ENCODE measurements at places on chromosomes 13 and 19.

- DNase-seq = no peak
Observed at GRCh38 chr19:7013678-7014077, 7.6 kb downstream of the MBD3L2B start.

- DNase-seq = peak; percentile 62
Observed at GRCh38 chr19:12064590-12065538, at the start of gene ZNF844. Gene ZNF844 (plus strand): TSS chr19:12064731. CDS start chr19:12064874, 143 bp downstream.

GRCh38 chr19:34363094-34363493, 1.9 kb upstream of the GPI start:
- no peak for DNase-seq

GRCh38 chr13:50124536-50125303, 109.5 kb downstream of the KCNRG start:
- DNase-seq = no peak

DNA sequence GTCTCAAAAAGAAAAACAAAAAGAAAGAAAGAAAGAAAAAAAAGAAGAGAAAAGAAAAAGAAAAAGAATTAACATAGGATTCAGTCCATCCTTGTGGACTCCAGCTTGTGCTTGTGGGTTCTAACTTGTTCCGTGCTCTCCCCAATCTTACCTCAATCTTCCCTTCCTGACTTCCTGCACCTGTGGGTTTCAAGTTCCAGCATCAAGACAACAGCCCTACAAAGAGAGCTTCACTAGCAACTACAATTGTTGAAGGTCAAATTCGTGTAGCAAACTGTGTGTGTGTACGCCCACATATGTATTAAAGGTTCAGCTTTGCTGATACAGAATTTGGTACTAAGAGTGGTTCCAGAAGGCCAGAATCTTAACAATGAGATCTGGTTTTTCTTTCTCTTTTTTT, 25.3 kb downstream of the FXYD5 start:
- DNase-seq = no peak

GRCh38 chr13:39822437-39822836, 167.0 kb downstream of the COG6 start:
- DNase-seq = no peak

DNA sequence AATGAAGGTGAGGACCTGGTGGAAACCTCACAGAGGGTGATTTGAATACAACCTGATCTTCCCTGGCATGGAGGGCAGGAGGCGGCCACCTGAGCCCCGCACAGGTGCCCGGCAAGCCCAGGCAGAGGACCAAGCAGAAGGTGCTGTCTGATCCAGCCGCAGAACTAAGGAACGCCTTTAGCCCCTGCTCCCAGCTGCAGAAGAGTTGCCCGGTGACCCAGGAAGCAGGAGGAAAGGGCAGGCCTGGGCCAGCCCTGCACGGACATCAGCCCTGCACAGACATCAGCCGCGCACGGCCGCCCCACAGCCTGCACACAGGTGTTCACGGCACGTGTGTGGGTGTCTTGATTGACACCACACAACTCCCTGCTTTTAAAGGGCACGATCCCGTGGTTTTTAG, 43.1 kb downstream of the RASA3 start:
- DNase-seq = no peak

DNA sequence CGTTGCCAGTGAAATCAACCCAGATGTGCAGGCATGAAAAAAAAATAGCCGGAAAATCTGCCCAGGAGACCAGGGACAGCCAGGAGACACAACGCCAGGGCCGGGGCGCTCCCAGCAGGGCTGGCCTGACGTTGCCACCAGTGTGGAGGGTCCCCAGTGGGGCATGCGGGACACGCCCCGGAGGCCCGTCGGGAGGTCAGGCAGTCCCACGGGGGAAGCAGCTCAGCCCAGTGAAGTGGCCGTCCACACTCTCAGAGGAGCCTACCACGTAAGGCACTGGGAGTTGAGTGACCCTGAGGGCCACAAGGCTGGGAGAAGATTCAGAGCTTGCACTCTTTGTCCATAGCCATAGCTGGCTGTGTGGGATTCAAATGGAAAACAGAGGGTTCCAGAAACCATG, 53.2 kb upstream of the GAS6 start:
- no peak for DNase-seq

DNA sequence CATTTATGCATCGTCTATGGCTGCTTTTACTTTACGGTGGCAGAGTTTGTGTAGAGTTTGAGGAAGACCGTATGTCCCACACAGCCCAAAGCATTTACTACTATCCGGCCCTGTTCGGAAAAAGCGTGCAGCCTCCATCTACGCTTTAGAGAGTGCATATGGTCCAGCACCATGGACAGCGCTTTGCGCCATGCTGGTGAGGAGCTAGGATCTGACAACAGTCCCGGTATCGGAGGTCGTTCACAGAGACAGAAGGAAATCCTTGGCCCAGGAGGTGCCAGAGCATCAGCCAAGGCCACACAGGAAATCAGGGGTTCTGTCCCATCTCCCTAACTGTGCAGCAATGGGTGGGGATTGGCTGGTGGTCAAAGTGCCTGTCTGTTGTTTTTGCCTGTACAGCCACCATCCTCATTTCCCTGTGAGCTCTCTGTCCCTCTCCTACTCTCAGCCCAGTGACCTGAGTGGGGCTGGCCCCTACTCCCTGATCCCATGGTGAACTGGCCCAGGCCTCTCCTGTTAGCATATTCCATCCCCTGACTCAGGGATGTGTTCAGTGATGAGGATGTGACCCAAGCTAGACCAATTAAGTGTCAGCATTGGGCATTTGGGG, 16.2 kb upstream of the PRODH2 start:
- DNase-seq = no peak

DNA sequence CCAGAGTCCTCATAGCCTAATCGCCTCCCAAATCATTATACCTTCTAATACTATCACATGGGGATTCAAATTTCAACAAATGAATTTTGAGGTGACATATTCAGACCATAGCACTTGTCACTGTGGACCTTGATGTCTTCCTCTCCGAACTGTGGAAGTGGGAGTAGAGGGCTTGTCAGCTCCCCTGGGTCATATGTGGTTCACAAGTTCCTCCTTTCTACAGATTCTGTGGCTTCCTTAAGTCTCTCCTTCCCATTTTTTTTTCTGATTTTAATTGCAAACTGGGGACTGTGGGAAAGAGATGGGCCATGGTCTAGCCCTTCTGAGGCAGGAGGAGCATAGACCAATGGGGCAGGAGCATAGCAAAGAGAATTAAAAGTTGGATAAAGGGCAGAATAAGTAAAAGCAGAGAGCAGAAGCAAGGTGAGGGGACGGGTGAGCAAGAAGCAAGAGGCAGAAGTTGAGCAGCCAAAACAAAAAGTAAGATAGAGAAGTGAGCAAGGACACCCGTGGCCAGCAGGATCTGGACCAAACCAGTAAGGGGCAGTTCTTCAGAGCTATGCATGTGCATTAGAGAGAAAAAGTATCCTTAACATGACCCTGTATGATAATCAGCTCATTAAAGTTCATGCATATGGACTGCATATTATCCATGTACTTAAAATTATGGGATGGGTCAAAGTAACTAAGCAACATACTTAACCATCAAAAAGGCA, 2.6 kb upstream of the SIGLEC7 start:
- DNase-seq = no peak

DNA sequence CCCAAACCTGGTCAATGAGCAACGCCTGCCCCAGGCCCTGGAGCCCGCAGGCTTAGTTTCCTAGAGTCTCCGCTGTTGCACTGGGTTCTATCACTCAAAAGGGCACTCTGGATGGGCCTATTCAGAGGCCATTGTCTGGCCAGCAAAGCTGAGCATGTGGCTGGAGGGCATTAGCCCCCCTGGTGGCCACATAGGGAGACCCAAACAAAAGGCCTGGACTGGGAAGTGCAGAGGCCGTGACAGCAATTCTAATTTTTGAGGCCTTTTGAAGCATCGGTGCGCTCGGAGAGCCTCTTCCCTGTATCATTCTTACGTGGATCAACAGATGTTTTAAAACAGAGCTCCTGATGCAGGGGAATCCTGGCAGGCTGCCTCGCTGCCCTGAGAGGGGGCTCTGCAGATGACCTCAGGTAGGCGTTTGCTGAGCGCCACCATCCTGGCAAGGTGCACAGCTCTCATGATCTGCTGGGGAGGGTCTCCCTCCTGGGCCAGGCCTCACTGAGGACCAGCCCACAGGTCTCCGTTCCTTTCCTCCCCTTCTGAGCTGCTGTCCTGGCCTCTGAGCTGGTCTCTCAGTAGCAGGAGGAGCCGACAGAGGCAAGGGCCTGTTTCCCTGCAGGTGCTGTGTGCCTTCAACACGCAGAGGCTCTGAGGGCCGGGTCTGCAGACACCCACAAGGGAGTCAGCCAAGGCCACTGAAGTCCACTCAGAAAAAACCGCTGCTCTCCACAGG, 190.5 kb downstream of the URI1 start:
- no peak for DNase-seq

DNA sequence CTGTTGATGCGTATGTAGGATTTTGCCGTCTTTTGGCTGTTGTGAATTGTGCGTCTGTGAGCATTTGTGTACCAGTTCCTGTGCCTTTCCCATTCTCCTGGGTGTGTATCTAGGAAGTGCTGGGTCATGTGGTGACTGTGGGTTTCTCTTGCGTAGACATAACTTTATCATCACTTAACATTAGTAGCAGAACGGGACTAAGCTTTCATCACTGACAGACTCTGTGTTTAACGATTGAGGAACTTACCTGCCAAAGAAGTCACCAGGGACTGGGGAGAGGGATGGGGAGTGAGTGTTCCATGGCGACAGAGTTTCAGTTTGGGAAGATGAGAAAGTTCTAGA, 15.0 kb downstream of the FZR1 start:
- DNase-seq = no peak

GRCh38 chr19:40605216-40605971, 4.2 kb downstream of the LTBP4 start:
- peak; percentile 79 for DNase-seq

DNA sequence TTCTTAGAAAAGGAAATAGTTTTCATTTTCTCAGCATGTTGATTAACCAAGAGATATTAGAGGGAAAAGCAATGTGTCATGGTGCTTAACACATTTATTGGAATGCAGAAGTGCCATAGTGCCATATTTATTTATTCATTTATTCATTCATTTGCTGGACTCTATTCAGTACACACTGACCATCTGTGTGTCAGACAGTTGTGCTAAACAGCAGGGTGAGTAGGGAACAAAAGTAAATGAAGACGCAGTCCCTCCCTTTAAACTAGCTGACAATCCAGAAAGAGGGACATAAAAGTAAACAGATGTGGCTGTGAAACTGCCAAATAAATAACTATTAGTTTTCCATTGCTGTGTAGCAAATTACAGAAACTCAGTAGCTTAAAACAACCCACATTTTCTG, 323.7 kb downstream of the MTUS2 start:
- no peak for DNase-seq

DNA sequence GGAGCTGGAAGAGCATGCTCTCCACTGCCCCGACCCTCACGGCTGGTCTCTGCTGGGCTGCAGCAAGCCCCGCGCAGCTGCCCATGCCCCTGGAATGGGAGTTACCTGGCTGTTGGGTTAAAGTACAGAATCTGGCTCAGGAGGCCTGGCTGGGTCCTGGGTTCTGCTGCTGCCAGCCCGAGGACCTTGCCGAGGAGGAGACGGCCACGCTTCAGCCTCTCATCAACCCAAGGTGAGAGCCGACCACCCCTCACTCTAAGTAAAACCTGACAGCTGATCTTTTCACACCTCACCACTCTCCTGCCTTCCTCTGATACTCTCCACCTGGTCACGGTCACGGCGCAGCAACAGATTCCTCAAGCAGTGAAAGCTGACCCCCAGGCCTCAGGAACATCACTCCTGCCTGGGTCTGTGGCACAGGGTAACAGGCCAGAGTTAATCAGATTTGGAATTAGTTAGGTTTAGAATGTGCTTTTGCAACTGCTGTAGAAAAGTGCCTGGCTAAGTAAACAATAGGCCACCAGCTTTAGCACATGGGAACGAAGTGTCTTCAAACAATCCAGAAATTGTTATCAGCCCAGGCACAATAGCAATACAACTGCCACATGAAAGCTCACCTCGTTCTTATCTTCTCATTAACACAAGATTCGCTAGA, 20.5 kb downstream of the RAB20 start:
- no peak for DNase-seq

- no peak for DNase-seq
Observed at GRCh38 chr13:73465617-73465971, 406.8 kb downstream of the KLF5 start.

- no peak for DNase-seq
Observed at GRCh38 chr19:10981252-10981895, 20.5 kb downstream of the SMARCA4 start.

- no peak for DNase-seq
Observed at GRCh38 chr19:18464646-18465045, 26.7 kb upstream of the ISYNA1 start.

DNA sequence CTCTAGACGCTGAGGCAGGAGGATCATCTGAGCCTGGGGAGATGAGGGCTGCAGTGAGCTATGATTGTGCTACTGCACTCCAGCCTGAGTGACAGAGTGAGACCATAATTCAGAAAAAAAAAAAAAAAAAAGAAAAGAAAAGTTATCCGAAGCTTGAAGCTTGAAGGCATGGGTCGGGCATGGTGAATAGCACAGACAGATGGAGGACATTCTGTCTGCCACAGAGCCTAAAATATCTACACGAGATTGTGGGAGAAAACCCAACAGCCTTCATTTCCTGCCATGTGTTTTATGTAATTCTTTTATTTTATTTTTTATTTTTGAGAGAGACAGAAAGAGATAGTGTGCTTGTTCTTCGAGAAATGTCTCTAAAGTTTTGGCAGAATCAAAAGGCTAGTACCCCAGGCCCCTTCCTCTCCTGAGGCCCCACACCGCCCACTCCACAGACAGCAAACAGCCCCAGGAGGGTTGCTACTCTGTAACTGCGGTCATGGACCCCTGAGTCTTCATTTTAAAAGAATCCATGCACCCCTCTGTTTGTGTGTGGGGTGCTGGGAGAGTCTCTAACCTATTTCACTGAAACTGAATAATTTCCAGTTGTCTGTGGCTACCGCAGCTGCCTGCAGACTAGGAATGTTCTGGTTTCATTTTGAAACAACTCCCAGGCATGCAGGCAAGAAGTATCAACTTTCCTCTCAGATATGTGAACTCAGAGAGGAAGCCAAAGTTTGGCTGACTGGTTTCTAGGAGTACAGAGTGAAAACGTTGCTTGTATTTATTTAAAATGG, 38.4 kb upstream of the RCBTB2 start:
- DNase-seq = no peak

GRCh38 chr19:33418461-33418860, 45.0 kb downstream of the CEBPG start:
- no peak for DNase-seq

DNA sequence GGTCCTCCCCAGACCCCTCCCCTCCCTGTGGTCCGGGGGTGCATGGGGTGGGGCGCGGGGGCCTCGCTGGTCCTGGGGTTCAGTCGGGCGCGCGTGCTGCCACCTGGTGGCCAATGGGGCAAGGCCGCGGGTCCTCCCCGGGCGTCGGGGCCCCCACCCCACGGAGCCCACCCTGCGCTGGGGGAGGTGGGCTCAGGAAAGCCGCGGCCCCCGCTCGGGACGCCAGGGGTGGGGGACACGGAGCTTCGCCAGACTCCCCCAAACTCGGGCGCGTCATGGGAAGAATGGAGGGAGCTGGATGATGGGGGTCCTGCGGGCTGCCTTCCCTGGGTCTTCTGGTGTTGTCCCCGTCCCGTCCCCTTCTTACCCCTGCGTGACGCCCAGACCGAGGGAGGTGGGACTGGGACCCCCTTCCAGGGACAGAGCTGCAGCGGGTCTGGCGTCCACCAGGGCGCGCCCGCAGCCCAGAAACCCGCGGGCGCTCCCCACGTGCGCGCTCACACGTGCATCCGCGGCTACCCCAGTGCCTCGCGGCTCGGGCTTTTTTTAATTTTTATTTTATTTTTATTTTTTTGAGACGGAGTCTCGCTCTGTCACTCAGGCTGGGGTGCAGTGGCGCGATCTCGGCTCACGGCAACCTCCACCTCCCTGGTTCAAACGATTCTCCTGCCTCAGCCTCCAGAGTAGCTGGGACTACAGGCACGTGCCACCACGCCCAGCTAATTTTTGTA, 19.8 kb upstream of the TCF3 start:
- DNase-seq = peak; percentile 48

Measured in T-helper 1 cell (primary cell).